ENCODE measurements at places on chromosomes 13 and 19.

GRCh38 chr19:45553464-45553863 is 31.1 kb downstream of the OPA3 start:
- DNase-seq = no peak

DNA sequence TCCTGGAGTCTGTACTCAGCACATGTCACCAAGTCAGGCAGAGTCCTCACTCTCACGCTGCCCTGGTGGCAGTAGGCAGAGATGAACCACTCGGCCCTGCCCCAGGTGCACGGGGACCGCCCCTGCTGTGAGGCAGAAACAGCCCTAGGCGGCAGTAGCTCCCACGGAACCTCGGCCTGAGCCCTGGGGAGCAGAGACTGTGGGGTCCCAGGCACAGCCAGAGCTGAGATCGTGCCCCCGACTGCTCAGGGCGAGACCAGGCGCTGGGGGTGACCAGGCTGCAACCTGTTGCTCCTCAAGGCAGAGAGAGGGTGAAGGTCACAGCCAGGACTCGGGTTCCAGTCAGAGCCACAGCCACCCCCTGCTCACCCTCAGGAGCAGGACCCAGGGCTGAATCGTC is 34.9 kb downstream of the AP1M1 start:
- DNase-seq = no peak

DNA sequence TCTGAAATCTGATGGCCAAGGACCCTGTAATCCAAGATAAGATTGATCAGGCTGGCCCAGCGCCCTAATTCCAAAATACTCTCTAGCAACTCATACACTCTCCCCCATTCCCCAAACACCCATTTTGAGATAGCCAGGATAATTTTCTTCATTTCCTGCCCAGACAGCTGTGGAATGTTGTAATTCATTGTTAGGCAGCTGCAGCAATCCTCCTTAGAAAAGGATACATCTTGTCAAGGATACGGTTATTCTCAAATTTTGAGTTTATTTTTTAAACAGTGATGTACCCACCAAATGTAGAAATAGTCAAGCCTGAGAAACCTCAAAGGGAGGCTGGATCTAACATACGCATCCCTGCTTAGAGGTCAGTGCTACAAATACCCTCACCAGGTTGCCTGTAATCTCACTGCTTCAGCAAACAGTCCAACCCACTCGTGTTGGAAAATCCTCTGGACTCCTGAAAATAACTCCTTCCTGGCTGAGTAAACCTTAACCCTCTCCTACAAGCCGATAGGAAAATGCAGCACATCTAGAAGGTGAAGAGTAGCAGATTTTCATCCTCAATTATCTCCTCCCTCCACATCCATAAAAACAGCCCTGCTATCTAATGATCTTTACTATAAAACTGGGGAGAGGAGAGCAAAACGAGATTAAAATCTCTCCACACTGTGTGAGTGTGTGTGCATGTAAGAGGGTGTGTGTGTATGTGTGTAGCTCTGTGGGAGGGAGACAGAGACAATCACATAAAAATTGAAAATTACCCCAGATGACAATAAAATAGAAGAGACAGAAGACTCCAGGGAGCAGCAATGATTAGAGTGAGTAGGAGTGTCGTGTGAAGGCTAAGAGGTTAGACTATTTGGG is 683.1 kb downstream of the DIAPH3 start:
- no peak for DNase-seq

DNA sequence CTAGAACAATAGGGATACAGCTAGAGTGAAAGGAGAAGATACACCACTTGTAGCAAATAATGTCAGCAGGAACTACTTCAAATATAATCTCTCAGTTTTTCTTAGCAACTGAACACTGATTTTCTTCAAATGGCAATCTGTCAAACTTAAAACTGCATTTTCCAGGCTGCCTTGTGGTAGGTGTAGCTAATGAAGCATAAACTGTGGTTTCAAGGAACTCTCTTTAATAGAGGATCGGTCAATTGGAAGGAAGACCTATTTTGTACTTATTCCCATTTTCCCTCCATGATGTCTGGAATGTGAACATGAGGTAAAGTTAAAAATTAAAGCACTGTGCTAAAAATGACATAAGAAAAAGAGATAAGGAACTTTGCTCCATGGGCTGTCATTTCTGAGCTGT is 1261.9 kb downstream of the PCDH17 start:
- no peak for DNase-seq

- no peak for DNase-seq
Measured at GRCh38 chr19:939922-940321, 14.1 kb downstream of the ARID3A start.

- no peak for DNase-seq
Measured at GRCh38 chr13:75513271-75513670, 24.4 kb downstream of the COMMD6 start.

DNA sequence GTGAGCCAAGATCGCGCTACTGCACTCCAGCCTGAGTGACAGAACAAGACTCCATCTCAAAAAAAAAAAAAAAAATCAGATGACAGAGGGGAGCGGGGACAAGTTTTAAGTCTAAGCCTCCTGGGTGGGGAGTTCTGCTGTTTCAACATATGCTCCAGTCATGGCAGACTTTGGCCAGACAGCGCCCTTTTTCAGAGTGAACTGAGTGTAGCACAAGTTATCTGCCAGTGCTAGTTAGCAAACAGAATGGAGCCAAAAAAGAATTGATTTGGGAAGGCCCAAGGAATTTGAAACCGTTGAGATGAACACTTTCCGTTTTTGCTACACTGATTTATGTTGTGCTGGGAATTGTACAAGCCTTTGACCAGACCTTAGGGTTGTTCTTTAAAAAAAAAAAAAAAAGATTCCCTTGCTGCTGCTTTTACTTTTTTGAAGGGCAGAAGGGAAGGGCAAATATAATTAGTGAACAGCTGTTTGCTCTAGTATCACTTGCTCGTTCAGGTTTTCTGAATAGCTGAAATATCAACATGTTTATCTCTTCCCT is 5.7 kb downstream of the ACTN4 start:
- DNase-seq = no peak

DNA sequence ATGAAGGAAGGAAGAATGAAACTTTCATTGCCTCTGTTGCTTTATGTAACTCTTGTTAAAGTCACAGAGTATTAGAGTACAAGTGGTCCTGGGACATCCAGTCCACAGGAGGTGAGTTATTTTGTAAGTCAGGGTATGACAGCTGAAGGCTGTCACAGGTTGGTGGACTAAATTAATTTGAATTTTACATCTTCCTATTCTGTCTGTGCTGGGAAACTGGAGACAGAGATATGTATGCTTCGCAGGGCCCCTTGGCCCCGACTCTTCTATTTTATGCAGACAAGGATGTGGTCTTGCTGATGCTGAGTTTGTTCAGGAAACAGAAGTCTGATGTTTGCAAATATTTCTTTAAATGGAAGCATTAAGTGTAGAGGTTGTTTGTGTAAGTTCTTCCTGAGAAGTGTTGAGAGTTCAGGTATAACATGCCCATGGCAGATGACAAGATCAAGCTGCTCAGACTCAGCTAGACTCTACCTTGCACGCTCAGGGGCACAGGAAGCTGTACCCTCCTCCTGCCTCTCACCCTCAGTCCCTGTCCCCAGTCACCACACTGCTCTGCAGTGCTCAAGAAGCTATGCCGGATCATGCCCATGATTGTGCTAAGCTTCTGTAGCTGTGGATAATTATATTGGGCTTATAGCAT is 23.4 kb downstream of the RASL11A start:
- no peak for DNase-seq

DNA sequence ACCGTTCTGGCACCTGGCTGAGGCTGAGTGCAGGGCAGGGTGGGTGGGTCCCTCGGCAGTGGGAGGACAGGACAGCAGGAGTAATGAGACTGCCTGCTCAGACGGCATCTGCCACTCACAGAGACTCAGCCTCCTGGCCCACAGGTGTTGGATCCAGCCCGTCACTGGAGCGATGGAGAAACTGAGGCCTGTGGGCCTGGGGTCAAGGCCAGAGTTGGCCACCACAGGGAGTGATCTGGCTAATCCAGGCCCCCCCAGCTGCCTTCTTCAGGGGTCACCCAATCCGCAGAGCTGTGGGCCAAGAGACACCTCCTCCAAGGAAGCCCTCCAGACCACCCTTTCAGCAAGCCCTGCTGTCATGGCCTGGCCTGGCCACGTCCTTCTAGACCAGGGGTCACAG is 103.7 kb upstream of the VSTM2B start:
- DNase-seq = no peak

- peak; percentile 89 for DNase-seq
Measured at GRCh38 chr19:49983645-49984229, 22.8 kb upstream of the SIGLEC11 start.

DNA sequence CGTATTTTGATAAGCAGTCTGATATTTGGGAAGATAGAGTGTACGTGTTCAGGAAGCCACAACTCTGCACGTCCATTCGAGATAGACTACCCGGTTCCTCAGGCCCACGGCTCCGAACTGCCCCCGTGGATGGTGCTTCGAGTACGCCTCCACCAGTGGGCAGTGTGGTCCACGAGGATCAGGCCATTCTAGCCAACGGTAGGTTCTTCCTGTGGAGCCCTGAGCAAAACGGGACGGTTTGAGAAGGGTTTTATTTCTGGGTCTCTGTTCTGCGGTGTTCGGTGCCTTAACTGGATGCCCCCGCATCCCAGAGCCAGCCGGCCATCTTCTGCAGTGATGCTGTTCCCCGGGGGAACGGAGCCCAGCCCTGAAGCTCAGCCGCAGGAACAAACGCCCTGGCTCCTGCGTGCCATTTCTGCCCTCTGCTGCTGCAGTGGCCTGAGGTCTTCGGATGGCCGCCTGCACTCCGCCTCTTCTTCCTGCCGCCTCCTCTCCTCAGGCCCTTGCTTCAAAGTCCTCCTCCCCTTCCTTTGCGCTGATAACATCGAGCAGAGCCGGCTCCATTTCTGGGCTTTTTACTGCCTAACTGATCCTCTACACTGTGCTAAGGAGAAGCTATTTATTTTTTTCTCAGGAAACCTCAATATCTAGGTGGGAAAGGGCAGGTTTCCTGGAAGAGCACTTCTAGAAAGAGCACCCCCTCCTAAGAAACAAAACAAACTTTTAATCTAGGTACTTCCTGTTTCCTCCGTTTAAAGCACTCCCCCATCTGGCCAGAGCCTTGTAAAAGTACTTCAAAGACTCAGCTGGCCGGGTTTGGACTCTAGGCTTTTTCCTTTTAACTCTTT is 36.2 kb upstream of the SLC46A3 start:
- DNase-seq = no peak

GRCh38 chr13:114022876-114023275 is 49.0 kb upstream of the C13orf46 start:
- DNase-seq = no peak

DNA sequence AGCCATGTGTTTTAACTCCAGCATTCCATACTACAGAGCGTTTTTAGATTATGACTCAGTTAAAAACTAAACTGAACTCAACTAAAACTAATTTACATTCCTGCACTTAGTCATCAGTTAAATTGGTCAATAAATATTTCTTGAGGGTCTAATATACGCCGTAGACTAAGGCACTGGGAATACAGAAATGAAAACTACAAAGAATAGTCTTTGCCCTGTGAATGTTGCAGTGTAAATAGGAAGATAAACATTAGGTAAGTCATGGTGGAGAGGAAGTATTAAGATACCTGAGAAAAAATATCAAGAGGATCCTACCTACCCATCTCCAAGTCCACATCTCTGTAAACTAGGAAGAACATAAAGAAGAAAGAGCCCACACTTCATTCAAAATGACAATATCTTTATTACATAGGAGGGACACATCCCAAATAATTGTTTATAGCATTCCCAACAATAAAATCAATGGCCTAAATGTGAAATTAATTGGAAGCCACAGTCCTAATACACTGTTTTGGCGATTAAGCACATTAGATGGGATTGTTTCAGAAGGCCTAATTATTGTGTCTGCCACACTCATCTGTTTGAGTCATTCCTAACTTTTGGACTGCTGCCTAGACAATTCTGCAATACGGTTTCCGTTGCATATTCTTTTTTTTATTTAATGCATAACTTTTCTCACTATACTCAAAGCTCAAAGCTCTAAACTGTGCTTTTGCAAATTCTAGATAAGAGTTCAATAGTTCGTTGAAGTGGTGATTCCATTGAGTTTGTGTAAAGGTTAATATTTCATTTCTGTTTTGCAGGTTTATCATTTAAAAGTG is 52.9 kb downstream of the MBNL2 start:
- no peak for DNase-seq

GRCh38 chr13:101451641-101452040 is 834 bp upstream of the ITGBL1 start:
- DNase-seq = no peak

GRCh38 chr19:28429356-28429755 is 783.6 kb downstream of the UQCRFS1 start:
- DNase-seq = no peak

DNA sequence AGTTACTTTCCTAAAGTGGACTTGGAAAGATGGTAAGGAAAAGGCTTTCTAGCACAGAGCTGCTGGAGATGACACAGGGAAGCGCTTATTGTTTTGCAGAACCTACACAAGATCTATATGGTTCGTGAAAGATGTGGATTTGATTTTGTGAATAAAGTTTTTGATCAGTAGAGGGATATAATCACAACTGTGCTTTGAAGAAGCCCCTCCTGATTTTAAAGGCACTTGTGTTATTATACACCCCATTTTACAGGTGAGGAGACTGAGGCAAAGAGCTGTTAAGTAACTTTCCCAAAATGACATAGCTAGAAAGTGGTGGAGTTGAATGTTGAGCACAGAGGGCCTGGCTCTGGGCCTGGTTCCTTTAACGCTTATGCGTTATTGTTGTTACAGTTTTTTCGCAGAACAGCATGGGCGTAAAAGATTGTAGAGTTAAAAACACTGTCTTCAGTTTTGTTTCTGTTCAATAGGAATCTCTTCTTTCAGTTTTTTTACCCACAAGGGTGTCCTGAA is 1.4 kb downstream of the TDRD3 start:
- DNase-seq = no peak

- DNase-seq = no peak
Measured at GRCh38 chr19:9523885-9524474, 14.5 kb downstream of the ZNF426 start.

GRCh38 chr19:48705431-48705830 is 9.7 kb downstream of the FUT2 start:
- DNase-seq = no peak

DNA sequence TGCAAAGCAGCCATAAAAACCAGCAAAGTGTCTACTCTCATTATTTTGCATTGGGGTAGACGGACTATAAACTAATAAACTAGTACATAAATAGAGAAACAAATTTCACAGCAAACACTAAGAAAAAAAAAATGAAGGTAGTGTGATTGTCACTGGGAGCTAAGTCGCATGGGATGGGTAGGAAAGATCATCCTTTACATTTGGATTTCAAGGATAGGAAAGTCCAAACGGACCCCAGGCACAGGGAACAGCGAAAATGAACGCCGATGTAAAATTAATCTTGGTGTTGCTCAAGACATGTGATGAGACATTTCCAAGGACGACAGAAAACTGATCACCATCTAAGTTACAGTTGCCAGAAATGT is 690 bp upstream of the SGTA start:
- DNase-seq = no peak

- no peak for DNase-seq
Measured at GRCh38 chr19:38682872-38683392, 35.5 kb downstream of the ACTN4 start.
